ENCODE measurements at places on chromosomes 7 and 10.

DNA sequence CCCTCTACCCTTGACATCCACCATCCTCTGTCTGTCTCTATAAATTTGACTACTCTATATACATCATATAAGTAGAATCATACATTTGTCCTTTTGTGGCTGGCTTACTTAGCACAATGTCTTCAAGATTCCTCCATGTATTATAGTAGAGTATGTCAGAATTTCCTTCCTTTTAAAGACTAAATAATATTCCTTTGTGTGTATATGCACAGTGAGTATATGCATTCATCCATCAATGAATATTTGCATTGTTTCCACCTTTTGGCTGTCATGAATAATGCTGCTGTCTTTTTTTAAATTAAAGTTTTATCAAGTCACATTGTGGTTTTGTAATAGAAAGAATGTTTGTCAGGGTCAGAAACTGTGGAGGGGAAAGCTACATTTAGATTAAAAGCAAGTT, 195.3 kb downstream of the ANK3 start:
- no peak for DNase-seq

DNA sequence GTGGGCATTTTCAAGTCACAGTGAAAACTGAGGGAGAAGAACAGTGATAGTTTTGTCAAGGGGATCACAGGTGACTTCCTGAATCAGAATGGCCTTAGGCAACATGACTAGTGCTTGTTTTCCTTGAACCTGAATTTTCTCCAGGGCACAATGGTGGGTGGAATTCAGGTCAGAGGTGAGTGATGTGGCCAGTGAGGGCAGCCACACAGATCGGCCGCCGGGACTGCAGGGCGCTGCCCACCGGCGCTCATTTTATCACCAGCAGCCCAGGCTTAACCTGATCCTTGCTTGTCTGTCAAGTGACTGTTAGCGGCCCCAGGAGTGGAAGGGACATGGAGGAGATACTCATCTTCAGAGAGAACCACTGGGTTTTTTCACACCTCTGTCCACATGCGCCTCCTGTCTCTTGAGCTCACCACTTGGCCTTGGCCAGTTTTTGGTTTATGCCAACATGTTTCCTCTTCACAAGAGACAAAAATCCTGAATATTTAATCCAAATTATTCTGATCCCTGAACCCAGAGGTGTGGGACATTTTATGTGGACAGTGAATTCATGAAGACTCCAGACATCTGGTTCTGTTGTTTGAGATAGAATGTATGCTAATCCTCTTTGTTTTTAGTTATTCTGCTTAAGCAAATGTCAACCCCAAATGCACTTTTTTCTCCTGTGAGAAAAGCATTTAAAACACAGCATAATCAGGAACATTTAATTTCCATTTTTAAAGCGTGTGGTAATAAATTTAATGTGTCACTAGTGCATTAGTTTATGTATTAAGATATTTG, 108.7 kb downstream of the DOCK1 start:
- no peak for DNase-seq

- DNase-seq = no peak
These were observed 213.2 kb upstream of the MGMT start for GRCh38 chr10:129253865-129254179.

- DNase-seq = no peak
These were observed 109.6 kb downstream of the SFMBT2 start for GRCh38 chr10:7301006-7301778.

- DNase-seq = no peak
These were observed 192.5 kb upstream of the POT1 start for GRCh38 chr7:125122173-125122572.

GRCh38 chr7:116228241-116228640, 17.9 kb downstream of the TES start:
- no peak for DNase-seq

DNA sequence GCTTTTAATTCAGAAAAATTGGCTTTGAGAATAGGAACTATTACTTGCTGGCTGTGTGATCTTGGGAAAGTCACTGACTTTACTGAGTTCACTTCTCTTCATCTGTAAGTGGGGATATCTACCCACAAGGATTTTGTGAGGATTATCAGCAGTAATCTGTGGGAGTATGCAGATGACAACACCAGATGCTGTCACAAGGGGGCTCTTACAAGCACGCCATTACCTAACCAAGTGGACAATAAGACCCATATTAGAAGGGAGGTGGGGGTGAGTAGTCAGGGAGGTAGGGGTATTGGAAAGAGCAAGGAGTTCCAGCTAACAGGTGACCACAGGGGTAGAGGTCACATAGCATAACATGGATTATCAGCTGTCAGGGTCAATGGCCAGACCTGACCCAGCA, 569.4 kb downstream of the SUGCT start:
- DNase-seq = no peak

GRCh38 chr7:148698007-148698396, 701 bp upstream of the CUL1 start:
- no peak for DNase-seq

DNA sequence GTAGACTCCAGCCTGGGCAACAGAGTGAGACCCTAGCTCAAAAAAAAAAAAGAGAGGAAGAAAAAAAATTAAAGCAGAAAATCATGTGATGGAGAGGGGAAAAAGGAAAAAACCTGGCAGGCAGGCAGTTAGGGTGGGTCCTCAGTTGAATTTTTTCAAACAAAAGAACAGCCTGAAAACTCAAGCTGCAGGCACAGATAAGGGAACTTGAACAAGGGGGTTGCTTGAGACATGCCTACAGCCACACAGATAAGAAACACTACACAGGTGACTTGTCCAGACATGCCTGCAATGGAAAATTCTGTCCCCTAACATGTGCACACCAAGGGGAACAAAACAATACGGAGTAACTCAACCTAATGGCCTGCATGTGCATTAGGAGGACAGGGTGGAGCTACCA, 19.2 kb downstream of the VIM start:
- no peak for DNase-seq

DNA sequence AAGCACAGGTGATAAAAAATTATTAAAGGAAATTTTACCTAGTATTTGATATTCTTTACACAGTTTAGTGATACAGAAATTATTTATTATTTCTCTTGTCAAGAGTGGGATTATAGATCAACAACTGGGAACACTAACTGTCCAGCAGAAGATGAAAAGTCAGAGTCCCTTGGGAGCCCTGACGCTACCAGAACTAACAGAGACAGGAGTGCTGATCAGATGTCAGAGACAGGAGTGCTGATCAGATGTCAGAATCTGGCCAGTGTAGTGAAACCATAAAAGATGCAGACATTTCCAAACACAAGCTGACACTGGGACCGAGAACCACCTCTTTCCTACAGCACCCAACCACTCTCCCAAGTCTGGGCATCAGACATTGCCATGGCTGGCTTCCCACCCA, 828.2 kb downstream of the TNS3 start:
- no peak for DNase-seq

DNA sequence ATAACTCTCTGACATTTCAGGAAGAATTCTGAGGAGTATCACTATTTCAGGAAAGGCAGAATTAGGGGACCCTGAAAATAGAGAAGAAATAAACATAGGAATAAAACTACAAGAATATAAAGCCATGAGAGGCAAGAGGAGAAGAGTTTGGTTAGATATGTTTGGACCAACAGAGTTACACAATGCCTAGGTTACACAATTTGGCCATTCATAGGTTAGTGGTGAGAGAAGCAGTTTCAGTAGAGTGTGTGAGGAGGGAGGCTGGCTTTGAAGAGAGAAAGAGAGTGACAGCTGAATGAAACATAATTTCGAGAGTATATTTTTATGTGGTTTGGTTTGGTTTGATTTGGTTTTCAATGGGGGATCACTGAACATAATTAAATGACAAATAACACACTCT, 783.2 kb upstream of the LRRN3 start:
- DNase-seq = no peak

GRCh38 chr7:35593899-35594298, 101.0 kb downstream of the HERPUD2 start:
- DNase-seq = no peak

DNA sequence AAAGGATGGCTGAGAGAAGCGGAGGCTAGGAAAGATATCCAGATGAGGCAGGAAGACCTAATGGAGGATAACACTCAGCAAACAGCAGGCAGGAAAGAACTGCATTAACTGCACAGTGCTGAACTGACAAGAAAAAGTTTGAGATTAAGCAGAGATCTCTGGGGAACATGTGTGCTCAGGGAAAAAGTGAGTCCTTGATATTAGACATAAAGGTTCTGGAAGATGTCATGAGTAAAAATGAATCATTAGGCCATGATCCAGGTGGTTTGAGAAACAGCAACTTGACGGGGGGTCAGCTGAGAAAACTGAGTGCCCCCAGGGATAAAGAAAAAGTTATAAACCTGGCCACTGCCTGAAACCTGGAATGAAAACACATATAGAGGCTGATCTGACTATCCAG, 27.3 kb upstream of the ANK3 start:
- no peak for DNase-seq

Data from NCI-H2107 (cell line).